ENCODE measurements at places on chromosomes 6 and 20. TPM values are rescaled to one million over a fixed set of nuclear protein-coding genes. Genes with fewer than 3 reads are reported as not detected.

Gene SNAP25
- total RNA-seq = 4.8 TPM

Gene SYNDIG1
- total RNA-seq = 0.80 TPM

Gene TTLL9
- 0.67 TPM for total RNA-seq

Gene CRISP3
- 0.85 TPM for total RNA-seq

DNA sequence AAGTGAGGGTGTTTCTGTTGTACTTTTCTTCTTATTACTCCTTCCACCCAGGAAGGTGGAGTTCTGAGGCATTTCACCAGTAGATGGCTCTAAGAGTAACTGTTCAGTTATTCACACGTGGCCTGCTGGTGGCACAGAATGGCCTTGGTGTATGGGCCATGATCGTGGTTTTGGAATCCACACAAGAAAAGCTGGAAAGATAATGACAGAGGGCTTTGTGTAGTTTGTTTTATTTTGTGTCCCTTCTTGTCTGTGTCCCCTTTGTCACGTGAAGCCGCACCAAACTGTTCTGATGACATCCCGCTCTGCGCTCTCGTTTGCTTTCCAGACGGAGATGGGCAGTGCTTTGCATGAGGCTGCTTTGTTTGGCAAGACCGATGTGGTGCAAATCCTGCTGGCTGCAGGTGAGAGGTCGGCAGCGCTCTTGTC is 93.4 kb downstream of the ANKS1A start:
- no peak overlapping the region for H3K27ac ChIP-seq
- no peaks in the 10 kb centered on the region for H3K27me3 ChIP-seq
- no peak for DNase-seq
- H3K4me3 ChIP-seq = no peak overlapping the region

DNA sequence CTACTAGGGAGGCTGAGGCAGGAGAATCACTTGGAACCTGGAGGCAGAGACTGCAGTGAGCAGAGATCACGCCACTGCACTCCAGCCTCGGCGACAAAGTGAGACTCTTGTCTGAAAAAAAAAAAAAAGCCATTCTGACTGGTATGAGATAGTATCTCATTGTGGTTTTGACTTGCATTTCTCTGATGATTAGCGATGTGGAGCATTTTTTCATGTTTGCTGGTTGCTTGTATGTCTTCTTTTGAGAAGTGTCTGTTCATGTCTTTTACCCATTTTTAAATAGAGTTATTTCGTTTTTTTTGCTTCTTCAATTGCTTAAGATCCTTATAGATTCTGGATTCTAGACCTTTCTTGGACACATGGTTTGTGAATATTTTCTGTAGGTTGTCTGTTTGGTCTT is 103.5 kb upstream of the SIM1 start:
- H3K36me3 ChIP-seq = peaks cover 27% of the 10 kb centered on the region
- H3K27me3 ChIP-seq = no peaks in the 10 kb centered on the region
- no peaks in the 10 kb centered on the region for H3K4me1 ChIP-seq

DNA sequence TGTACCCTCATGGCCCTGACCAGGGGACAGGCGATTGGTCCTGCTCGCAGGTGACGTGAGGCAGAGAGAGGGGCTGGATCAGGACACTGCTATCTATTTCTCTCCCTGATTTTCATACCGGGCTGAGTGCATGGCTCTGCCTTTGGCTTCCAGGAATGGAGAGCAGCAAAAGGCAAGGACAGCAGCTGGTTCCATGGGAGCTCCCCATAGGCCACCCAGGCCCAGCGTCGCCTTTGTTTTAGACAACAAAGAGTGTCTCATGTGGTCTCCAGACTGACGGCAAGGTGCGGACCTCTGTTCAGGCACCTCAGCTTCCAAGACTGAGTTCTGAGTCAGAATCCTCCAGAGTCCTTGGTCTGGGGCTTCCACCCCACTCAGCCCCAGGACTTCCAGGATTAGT is 123.1 kb downstream of the VEGFA start:
- no peak overlapping the region for H3K27ac ChIP-seq
- H3K27me3 ChIP-seq = peaks cover 12% of the 10 kb centered on the region
- DNase-seq = no peak

Measured in mesothelial cell of epicardium (in vitro differentiated cells).